Smooth muscle cell of the brain vasculature (primary cell): ENCODE measurements at places on chromosomes 4 and X.

DNA sequence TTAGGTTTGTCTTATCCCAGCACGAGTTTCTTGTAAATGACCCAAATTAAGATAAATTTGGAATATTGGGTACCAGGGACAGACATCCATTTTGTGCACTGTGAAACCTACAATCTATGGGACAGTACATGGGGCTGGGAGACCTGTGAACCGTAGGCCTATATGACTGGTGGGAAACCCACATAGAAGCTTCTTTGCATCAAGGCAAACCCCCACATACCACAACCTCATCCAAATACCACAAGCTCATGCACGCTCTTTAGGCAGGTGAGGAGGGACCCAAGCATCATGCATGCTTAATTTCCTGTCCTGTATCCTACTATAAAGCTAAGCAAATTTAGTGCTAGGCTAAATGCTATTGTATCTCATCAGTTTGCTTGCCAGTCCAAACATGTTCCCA lies 47.8 kb downstream of the NIPAL1 start:
- no peak for DNase-seq

DNA sequence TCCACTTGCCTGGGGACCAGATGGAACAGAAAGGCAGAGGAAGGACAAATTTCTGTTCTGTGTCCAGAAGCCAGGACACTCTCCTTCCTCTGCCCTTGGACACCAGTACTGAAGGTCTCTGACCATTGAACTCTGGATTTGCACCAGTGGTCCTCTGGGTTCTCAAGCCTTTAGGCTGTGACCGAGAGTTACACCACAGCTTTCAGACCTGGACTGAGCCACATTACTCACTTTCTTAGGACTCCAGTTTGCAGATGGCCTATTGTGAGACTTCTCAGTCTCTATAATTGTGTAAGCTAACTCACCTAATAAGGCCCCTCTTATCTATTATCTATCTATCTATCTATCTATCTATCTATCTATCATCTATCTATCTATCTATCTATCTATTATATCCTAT lies 295.3 kb upstream of the GALNTL6 start:
- no peak for DNase-seq

- no peak for DNase-seq
Observed at GRCh38 chrX:152899111-152899873, 1.4 kb downstream of the ZNF185 start.

GRCh38 chrX:24018809-24019208 lies 8.2 kb downstream of the KLHL15 start:
- no peak for DNase-seq

DNA sequence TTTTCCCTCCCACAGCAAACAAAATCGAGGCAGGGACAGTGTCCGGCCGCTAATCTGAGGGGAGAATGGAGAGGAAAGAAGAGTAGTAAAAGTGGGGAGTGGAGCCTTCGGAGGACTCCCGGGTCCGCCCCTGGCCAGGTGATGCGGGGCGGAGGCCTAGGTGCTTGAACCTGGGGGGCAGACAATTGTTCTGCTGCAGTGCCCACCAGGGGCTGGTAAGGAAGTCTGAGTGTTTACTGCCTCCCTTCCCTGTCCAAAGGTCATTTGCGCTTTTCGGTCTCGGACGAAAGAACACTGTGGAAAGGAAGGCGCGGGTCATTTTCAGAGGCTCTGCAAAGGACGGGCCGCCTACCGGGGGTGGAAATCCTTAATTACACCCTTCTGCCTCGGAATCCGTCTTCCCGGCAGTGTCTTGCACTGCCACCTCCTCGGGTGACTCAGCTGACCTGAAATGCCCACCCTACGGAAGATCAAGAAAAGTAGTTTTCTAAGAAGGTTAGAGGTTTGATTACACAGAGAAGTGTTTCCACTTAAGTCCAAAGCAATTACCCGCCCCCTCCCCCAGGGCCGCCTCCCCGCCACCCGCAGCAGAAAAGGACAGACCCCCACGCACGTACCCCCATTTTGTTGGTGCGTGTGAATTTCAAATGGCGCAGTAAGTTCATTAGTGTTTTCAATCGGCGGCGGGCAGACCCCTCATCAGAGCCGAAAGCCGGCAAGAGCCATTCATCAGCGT lies 99.9 kb upstream of the TENM3 start:
- DNase-seq: no peak

- no peak for DNase-seq
Observed at GRCh38 chr4:92825256-92825655, 521.5 kb downstream of the GRID2 start.

DNA sequence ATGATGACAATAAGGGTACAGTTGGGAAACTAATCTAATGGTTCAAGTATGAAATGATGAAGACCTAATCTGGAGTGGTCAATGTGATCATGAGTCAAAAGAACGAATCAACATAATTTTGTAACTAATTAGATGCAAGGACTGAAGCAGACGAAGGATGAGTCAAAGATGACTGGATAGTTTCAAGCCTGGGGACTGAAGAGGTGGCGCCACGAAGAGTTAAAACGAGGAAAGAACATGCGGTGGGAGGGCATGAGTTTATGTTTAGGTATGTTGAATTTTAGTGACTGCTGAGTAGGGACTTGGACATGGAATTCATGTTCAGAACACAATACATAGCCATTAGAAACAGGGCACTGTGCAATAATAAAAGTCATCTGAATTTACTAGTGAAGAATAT lies 221.5 kb upstream of the FAM241A start:
- no peak for DNase-seq

DNA sequence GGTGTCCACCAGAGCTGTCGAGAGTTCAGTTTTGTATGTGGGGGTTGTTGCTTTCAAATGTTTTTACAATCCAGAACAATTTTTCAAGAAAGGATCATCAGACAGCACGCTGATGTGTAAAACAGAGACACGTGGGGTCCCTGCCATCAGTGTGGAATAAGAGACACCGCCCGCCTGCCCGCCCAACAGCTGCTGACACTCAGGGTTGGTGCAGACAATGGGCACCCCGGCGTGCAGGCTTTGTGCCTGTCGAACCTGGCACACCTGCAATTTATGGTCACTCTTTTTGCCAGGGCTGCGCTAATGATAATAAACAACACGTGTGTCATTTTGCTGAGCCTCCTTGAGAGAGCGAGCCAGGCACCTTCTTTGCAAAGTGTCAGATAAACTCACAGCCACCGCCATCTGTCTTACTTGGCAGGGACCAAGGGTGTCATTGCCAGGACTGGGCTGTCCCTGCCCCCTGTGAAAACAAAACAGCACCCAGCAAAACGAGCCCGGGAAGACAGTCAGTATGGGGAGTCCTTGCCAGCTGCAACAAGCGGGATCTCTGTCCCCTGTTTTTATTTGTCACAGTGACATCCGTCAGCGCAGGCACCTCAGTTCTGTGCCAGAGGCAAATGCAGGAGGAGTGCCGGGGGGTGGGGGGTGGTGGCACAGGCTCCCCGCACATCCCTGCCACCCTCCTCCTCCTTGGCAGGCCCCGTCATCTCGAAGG lies 69.1 kb downstream of the PSAPL1 start:
- DNase-seq: no peak

- DNase-seq: no peak
Observed at GRCh38 chrX:16999275-16999674, 52.8 kb downstream of the REPS2 start.

DNA sequence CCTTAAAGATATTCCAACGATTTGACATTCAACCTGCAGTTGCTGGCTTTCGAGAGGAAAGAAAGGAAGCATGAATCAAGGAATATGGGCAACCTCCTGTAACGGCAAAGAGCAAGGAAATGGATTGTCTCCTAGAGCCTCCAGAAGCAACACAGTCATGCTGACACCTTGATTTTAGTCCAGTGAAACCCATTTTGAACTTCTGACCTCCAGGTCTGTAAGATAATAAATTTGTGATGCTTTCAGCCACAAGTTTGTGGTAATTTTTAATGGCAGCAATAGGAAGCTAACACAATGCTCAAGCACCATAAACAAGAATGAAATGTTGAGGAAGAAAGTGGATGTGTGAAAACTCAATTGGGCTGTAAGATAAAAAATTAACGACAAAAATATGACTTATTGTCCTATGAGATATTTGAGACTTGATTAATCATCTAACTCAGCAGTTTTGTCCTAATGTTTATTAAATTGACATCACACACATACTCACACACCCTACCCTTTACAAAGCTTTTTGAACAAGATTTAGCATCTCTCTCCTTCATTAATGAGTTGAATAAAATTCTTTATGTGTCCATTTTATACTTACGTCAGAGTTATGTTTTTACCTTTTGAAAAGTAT lies 857.2 kb upstream of the INTU start:
- no peak for DNase-seq

GRCh38 chr4:69640289-69640688 lies 847 bp upstream of the UGT2A2 start:
- no peak for DNase-seq
